ENCODE measurements at places on chromosomes 6 and 20. TPM values are rescaled to one million over a fixed set of nuclear protein-coding genes. Genes with fewer than 3 reads are reported as not detected.

DNA sequence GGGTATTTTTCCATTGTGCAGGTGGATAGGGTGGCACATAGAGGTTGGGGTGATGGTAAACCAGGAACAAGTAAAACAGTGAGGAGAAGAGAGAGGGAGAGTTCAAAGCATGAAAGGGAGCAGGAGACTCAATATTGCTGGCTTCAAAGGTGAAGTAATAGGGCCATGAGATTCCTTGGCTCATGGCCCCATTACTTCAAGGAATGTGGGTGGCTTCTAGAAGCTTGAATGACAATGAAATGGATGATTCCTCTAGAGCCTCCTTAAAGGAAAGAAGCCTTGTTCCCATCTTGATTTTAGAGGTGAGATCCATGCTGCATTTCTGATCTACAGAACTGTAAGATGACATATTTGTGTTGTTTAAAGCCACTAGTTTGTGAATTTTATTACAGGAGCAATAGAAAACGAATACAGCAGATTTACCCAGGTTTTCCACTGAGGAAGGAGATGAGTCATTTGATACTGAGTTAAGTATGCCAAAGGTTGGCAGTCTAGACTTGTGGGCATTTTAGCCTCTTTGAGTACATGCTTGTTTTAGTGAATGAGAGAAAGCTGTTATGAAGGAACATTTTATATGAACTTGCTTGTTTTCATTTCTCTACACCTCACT is 110.4 kb downstream of the PLCB4 start:
- DNase-seq, result no peak

- no peak for DNase-seq
Observed at GRCh38 chr6:137870308-137870644, 3.2 kb downstream of the TNFAIP3 start.

COQ3 gene
- polyA plus RNA-seq, result 13.2 TPM

SLC22A7 gene
- polyA plus RNA-seq, result 0.39 TPM

DNA sequence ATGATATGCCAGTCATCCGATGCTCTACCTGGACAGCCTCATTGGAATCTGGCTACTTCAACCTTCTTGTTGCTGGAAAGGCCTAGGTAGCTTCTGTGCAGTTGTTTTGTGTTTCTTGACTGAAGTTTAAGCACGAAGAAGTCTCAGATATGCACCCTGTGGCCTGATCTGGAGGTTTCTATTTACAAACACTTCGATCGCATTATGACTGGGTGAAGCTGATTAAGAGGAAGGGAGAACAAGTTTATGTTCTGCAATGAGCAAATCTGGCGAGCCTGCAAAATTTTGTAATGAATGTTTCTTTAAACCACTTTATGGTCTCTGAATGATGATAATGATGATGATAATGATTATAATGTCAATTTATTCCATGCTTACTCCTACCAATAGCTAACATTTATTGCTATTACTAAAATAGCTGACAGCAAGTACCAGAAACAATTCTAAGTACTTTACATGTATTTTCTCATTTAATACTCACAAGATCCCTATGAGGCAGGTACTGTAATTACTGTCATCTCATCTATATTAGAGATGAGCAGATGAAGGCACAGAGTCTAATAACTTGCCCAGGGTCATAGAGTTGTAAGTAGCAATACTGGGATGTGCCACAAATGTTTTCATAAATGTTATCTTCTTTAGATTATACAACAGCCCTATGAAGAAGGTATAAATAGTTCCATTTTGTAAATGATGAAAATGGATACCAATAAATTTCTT is 126.1 kb upstream of the UST start:
- no peak for DNase-seq

DNA sequence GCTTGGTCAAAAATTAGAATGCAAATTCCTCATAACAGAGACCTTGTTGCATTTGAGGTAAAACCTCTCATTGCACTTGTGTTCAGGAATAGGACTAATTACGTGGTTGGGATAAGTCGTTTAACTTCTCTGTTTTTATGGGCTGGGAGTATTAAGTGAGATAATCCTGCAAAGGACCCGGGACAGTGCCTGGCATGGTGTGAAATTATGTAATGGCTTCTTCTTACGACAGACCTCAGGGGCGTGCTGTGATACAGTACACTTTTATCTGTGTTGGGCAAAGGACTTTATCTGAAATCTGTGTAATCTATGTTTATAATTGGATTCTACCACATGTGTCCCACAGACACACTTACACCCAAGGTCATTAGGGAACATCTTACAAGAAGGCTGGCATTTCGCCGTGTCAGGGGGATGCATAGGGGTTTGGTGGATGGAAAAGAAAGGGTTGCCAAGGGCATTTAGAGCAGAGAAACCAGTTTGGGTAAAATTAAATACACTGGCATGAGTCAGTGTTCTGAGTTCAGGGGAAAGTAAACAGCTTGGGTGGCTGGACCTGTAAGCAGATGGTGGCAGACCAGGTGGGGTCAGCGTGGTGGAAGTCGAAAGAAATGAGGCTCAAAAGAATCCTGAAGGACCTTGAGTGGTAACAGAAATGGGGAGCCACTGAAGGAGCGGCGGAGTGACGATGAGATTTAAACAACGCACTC is 17.2 kb upstream of the RTF2 start:
- no peak for DNase-seq

DNA sequence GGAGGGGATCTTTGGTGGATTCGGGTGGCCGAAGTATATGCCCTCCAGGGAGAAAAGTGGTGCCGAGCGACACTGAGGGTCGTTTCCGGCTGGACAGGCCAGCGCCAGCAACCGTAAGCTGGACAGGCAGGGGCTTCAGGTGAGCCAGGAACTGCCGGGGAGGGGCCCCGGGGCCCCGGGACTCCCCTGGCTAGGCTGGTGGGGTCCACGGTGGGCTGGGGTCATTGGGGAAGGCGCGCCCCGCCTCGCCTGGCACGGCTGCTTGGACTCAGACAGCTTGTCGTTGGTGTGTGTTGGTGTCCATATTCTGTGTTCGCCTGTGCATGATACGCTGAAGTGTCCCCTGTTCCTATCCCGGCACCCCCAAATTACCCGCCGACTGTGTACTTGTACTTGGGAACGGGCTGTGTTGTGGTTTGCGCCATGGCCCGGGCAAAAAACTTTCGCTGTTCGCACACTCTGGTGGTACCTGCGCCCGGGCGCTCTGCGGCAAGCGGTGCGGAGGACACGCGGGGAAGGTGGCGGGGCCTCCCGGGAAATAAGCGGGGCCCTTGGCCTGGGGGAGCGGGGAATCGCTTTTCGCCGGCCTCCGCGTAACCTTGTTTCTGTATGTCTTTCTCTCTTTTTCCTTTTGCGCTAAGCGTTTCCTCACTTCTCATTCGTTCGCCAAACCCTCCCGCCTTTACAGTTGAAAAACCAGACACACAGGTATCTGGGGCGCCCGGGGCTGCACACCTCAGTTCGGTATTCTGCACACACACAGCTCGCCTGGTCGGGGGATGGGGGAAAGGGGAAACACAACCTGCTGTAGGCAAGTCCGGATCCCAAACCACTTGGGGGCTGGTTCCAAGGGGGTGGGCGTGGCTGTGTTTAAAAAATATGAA is 3.2 kb downstream of the GNAS start:
- DNase-seq, result no peak

DNA sequence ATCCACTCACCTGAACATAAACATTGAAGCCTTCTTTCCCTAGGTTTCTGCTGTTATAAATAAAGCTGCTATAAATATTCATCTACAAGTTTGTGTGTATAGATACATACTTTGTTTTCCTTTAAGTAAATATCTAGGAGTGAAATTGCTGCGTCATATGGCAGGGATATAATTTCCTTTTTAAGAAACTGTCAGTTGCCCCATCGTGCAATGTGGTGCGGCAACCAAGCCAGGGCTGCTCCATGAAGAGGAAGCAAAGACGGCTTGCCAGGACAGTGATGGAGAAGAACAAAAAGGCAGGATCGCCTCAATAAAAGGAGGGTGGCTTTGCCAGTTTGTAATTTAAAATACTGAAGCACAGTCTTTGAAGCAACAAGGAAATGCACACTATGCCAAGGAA is 36.6 kb downstream of the CITED2 start:
- no peak for DNase-seq

GRCh38 chr6:21601932-21602390 is 8.4 kb downstream of the SOX4 start:
- DNase-seq, result no peak

DNA sequence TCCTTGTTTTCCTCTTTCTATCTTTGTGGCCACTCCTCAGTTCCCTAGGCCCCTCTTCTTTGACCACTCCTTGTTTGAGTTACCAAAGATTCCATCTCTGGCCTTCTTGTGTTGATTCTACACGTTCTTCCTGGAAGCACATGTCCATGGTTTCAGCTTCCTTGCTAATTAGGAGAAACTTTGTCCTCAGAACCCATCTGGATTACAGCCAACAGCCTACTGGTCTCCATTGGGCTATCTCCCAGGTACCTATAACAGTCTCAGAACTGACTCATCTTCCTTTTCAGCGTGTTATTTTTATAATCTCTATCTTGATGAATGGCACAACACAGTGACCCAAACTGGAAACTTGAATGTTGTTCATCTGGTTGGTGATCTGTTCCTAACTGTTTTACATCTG is 17.5 kb downstream of the PTPRA start:
- DNase-seq, result no peak

STMN3 gene
- 35.1 TPM for polyA plus RNA-seq

DNA sequence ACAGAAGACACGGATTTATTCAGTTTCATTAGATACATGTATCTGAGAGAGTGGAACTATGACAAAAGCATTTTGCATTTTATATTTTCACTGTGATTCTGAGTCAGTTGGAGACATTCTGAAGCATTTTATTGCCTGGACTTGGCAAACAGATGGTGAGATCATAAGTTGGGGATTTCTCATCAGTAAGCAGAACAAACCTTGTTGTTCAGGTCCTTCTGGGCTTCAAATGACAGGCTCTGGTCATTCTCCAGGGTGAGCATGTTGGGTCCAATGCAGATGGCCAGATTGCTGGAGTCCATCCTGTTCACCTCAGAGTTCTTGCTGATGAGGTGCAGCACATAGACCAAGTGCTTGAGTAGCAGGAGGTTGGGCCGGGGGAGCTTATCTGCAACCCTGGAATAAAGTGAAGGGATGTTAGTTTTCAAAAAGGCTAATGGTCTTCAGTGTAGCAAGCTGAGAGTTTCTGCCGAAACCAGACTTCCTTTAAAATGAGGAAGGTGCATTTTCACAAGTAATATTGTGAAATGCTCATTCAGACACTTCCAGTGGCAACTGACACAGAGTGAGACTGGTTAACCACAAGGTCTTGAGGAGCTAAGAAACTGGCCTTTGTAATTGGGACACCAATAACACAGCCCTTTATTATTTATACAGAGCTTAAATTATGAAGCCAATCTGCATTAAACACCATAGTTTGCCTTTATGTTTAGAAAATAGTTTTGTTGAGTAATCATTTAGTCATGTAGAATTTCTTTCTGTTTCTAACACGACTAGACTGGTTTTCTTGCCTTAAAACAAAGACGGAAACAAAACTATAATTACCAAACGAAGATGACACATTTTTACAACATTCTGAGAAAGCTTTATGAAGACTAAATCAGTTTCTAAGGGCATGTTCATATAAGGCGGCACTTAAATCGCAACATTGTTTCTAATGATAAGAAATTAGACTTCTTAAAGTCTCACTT is 5.6 kb downstream of the TAGAP start:
- no peak for DNase-seq

DNA sequence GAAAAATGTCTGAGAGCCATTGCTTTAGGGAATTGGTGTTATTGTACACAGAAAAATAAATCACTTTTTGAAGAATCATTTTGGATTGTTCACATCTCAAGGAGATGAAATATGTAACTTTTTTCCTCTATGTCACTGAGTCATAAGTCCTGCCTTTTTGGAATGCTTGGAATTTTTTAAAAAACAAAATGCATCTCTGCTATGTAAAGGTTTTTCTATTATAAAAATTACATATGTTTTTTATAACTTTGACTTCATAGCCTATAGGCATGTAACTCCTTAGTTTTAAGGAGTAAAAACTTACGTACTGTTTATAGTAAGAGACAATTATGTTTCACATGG is 8.7 kb downstream of the RNF144B start:
- DNase-seq, result no peak

PCK1 gene
- 2.5 TPM for polyA plus RNA-seq

DNA sequence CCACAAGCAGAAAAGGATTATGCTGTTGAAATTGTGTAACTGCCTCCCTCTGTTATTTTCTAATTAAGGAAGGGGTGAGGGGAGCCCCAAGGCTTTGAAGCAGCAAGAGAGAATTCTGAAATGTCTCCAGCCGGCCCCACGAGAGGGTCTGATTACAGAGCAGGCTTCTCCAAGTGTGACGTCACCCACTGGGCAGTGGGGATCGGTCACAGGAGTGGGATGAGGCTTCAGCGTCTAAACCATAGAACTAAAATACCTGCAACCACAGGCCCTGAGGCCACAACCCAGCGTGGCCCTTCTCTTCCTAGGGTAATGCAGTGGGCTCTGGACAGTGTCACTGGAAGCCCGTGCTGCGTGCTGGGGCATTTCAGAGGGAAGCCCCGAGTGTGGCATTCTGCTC is 38.6 kb upstream of the APCDD1L start:
- DNase-seq, result no peak

DNA sequence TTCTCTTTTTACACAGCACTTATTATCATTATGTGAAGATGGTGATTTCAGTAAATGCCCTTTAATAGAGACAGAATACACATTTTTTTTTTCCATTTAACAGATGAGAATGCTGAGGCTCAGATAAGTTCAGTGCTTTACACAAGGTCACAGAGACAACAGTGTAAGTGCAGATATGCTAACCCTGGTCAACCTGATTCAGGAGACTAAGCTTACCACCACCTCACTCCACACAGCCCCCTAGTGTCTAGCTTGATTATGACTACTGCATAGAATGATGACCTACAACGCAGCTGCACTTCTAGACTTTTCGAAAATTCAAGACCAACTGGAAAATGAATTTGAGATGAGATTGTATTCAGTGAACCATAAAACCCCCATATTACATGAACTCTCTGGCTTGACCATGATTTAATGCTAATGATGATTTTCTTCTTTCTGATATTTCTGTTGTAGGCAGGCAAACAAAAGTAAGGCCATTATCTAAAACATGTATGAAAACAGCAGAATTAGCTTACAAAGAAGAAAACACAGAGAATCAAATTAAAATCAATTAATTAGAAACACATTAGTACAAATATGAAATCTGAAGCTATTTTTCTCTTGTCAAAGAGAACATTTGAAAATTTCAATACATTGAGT is 212.1 kb upstream of the PHACTR1 start:
- DNase-seq, result no peak

DNA sequence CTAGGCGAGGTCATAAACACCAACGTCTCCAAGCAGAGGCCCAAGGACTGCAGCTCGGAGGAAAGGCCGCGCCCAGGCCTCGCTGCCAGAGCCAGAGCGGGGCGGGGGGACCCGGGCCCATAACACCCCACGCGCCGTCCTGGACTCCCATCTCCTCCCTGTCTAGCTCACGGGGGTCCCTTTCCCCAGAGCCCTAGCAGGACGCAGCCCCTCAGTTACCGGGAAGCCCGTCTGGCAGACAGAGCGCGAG is 44.9 kb downstream of the MDFI start:
- DNase-seq, result no peak

DNA sequence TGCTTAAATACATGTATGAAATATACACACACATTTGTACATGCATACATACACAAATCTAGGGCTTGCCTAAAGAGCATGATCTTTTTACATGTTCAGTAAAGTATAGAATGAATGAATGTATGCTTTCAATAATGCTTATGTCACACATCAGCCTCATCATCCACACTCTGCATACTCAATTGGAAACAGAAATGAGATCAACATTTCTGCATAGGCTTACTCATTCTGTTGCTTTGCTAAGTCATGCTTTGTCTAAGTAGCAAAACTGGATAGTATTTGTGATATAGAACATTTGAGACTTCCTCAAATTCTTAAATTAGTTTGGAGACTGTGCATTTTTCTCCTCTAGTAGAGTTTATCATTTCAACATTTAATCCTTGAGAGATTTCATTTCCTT is 343.3 kb downstream of the ADGRB3 start:
- DNase-seq, result no peak

PMEPA1 gene
- polyA plus RNA-seq, result 18.8 TPM

Data from left renal pelvis (tissue), 4 donors.